ENCODE measurements at places on chromosomes 12 and 14.

DNA sequence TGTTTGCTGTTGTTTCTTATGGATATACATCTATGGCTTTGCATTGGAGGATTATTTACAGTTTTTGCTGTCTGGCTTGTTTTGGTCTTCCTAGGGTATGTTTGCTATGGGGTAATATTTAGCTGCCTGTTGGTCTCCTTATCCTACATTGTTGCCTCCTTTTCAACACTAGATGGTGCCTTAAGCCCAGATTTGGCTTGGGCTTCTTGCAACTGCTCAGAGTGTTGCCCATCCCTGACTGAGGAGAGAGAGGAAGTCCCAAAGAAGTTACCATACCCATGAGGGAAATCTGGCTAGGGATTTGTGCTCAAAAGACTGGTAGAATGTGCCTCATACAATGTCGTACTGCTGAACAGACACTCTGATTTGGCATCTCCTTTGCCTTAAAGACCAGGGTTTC, 94.6 kb upstream of the MUCL1 start:
- DNase-seq, result peak; percentile 16

GRCh38 chr12:68439368-68440045, 107.3 kb upstream of the MDM1 start:
- no peak for DNase-seq

- no peak for DNase-seq
Observed at GRCh38 chr12:21379218-21379617, 6.5 kb downstream of the IAPP start.

- no peak for DNase-seq
Observed at GRCh38 chr14:75446447-75446846, 18.6 kb downstream of the JDP2 start.

DNA sequence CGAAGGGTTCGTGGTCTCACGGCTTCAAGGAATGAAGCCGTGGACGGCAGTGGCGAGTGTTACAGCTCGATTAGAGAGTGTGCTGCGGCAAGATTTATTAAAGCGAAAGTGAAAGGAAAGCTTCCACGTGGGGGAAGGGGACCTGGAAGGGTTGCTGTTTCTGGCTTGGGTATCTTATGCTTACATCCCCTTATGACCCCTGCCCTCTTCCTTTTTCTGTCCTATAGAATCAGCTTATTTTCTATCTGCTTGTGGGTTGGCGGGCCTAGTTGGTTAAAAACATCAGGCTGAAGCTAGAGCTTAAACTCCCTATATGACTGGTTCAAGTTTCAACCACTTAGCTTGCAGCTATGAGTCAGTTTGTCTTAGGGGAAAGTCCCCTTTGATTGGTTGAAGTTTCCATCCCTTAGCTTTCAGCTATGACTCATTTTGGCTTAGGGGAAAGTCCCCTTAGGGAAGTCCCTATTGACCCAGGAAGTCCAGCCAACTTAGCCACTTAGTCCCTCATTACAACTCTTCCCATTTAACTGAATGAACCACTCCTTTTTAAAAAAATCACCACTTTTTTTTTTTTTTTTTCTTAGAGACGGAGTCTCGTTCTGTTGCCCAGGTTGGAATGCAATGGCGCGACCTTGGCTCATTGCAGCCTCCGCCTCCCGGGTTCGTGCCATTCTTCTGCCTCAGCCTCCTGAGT, 1494.7 kb upstream of the TMEM132C start:
- DNase-seq, result peak; percentile 78

DNA sequence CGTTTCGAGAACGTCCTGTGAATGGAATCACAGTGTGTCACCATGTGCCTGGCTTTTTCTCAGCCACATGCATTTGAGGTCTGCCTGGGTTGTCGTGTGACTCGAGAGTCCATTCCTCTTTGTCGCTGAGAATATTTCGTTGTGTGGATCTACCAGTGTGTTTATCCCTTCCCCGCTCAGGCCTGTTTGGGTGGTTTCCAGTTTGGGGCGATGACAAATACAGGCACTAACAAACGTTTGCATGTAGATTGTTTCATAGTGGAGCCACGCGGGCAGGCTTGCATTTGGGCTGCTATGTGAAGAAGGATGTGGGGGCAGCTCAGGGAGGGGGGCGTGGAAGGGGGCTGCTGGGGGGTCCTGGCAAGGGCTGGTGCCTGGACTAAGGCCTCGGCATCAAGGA, 14.1 kb downstream of the RIN3 start:
- DNase-seq, result no peak

- DNase-seq, result no peak
Observed at GRCh38 chr14:43215524-43215923, 1291.6 kb downstream of the FSCB start.

GRCh38 chr12:1630133-1630826, 1.2 kb downstream of the WNT5B start:
- no peak for DNase-seq

DNA sequence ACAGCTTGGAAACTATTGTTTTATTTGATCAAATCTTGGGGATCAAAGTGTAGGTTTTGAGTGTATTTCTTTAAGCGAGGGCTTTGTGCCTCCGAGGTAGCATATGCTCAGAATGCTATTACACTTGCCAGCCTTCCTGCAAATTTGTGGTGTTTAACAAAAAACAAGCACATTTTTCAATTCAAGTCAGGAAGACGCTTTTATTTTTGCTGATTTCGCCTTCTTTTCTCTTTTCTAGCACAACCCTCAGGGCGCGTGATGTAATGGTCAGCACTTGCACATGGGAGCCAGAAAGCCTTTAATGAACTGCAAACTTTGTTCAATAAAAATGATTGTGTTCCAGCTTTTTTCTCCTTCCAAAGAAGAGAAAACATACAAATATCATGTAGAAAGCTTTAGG, 466.5 kb downstream of the PRKD1 start:
- DNase-seq, result no peak

DNA sequence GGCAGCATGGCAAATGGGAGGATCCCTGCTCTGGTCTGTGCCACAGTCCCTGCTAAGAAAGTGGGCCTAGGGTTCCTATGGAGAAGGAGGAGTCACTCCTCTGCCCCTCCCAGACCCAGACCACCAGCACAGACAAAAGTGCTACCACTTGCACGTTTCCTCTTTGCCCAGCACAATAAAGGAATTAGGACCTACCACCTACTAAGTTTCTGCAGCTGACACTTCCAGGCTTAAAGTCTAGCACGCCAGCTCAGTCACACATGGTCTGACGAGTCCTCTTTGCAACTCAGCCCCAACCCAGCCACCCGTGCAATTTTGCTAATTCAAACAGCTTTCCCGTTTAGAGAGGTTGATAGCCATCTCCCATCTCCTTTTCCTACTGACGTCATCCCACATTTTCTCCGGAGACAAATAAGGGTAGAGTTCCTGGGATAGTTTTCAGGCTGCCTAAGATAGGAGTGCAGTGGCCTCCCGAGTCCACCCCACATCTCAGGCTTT, 66.2 kb upstream of the PTGR2 start:
- DNase-seq, result no peak

- DNase-seq, result no peak
Observed at GRCh38 chr12:20629414-20630156, 65.5 kb upstream of the SLCO1C1 start.

- no peak for DNase-seq
Observed at GRCh38 chr12:104166465-104166864, 28.5 kb upstream of the NFYB start.

All from DMS153 (cell line).